Inflammatory macrophage treated with lipopolysaccharide for 4 hours (primary cell): ENCODE measurements at places on chromosomes 3 and 15.

- no peak for DNase-seq
These were observed 147.6 kb upstream of the NR2F2 start for GRCh38 chr15:96182736-96183513.

GRCh38 chr15:67142092-67142766 lies 76.8 kb downstream of the SMAD3 start:
- DNase-seq: no peak

GRCh38 chr15:40595773-40596172 lies 1.7 kb downstream of the KNL1 start:
- DNase-seq: no peak

DNA sequence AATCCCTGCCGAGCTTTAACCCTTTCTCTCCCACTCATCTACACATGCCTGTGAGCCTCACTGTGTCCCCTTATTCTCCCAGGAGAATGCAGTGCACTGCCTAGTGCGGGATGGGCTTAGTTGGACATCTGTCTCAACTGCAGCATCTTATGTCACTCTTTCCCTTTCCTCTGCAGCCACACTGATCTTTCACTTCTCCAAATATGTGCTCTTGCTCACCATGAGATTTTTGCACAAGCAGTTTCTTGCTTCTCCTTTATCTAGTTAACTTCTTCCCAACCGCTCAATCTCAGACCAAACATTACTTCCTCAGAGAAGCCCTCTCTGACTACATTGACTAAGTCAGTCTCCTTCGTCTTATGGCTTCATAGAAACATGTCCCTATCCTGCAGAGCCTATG lies 292.3 kb downstream of the KBTBD8 start:
- DNase-seq: peak; percentile 89
